Lower lobe of right lung (tissue), 2 donors: ENCODE measurements at places on chromosomes 16 and 17. TPM values are rescaled to one million over a fixed set of nuclear protein-coding genes. Genes with fewer than 3 reads are reported as not detected.

- DNase-seq = peak; percentile 71
Measured at GRCh38 chr16:46658925-46659324, 30.1 kb downstream of the VPS35 start.

- DNase-seq = peak; percentile 98
Measured at GRCh38 chr17:44775136-44775837, 16.5 kb downstream of the ADAM11 start.

- DNase-seq = no peak
Measured at GRCh38 chr16:53714205-53715022, 10.5 kb downstream of the FTO start.

- no peak for DNase-seq
Measured at GRCh38 chr17:42579794-42580551, 2.4 kb upstream of the PSMC3IP start.

DNA sequence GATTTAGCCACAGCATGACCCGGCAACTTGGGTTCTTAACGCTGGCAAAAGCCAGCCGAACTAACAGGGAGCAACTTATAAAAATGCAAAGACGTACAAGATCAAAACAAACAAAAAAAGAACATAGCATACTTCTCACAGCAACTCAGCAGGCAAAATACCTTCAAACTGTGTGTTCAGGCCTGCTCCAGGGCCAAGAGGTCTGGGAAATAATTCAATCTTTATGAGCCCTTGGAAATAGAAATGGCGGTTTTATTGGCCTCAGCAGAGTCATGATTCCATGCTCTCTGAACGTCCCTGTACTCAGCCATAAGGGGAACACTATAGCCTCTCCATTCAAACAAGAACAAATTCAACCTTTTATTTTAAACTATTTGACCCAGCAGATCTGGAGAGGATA, 101.3 kb upstream of the C17orf78 start:
- no peak for DNase-seq

GRCh38 chr17:9669551-9670008, 24.3 kb downstream of the USP43 start:
- peak; percentile 52 for DNase-seq

ADAT1 gene
- total RNA-seq = 50.2 TPM

PRSS27 gene
- total RNA-seq = 1.3 TPM

C17orf50 gene
- not detected for total RNA-seq
